Activated naive CD8-positive, alpha-beta T cell treated with anti-CD3 and anti-CD28 coated beads, Interleukin-2, amount 50 U/mL, for 16 hours (primary cell): ENCODE measurements at places on chromosomes 4 and X.

DNA sequence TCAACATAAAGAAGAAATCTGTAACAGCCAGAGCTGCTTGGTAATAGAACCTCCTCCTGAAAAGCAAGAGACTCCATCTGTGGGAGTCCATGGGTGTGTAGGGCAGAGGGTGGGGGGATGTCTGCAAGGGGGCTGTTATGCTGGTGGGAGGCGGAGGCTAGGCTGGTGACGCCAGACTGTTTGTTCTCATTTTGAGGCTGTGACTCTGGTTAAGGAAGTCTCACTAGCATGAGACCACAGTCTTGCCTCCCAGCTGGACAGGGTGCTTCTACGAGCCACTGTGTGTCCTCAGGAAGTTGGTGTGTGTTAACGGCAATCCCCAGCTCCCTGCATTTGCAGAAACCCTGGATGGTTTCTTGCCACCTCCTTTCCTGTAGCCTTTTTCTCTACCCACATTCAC lies 79.8 kb downstream of the NSUN7 start:
- DNase-seq: no peak

- no peak for DNase-seq
Observed at GRCh38 chr4:129488427-129488826, 392.5 kb downstream of the C4orf33 start.

- no peak for DNase-seq
Observed at GRCh38 chr4:20395160-20395773, 143.6 kb downstream of the SLIT2 start.

DNA sequence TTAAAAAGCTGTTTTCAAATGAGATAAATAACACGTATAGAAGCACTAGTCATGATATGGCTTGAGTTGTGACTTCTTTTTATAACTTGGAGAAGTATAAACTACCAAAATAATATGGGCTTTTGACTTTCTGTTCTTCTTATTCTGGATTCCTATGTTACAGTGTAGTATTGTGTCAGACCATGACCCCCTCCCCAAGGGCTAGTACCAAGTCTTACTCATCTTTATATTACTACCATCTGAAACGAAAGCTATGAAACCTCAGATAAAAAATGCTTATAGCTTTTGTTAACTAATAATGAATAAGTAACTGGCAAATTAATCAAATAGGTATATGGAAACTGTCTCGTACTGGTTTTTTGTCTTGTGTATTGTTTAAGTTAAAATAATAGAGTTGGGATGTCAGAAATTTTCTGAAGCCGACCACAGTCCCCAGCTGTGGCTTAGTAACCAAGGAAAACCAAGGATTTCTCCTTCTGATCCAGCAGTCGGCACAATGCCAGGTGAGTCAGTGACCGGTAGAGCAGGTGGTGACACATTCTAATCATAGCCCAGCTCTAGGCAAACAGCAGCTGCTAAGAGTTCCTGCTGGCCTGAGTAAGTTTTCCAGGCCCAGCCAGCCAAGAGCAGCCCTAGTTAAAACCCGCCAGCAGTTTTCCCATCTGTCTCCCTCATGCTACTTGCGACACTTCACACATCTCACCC lies 163.3 kb upstream of the PRDX4 start:
- DNase-seq: no peak

GRCh38 chr4:187209921-187210613 lies 486.4 kb upstream of the FAT1 start:
- no peak for DNase-seq
